ENCODE measurements at places on chromosomes 6 and 20.

- peaks cover 6% of the 10 kb centered on the region for H3K36me3 ChIP-seq
- no peak for DNase-seq
- H3K27ac ChIP-seq, result no peak overlapping the region
- no peak overlapping the region for H3K4me3 ChIP-seq
- no peaks in the 10 kb centered on the region for H3K27me3 ChIP-seq
- peaks cover 25% of the 10 kb centered on the region for H3K4me1 ChIP-seq
These were observed 58.9 kb upstream of the TNFAIP3 start for GRCh38 chr6:137808191-137808590.

- no peak for DNase-seq
- H3K4me1 ChIP-seq, result no peaks in the 10 kb centered on the region
- H3K27ac ChIP-seq, result no peak overlapping the region
- no peaks in the 10 kb centered on the region for H3K36me3 ChIP-seq
- H3K27me3 ChIP-seq, result peaks cover 23% of the 10 kb centered on the region
These were observed 66.7 kb downstream of the ELOVL2 start for GRCh38 chr6:10977231-10977968.

- no peak for DNase-seq
- no peak overlapping the region for H3K4me3 ChIP-seq
- H3K27ac ChIP-seq, result no peak overlapping the region
- no peaks in the 10 kb centered on the region for H3K4me1 ChIP-seq
- H3K36me3 ChIP-seq, result no peaks in the 10 kb centered on the region
These were observed 447.0 kb downstream of the LMBRD1 start for GRCh38 chr6:69349771-69350170.

DNA sequence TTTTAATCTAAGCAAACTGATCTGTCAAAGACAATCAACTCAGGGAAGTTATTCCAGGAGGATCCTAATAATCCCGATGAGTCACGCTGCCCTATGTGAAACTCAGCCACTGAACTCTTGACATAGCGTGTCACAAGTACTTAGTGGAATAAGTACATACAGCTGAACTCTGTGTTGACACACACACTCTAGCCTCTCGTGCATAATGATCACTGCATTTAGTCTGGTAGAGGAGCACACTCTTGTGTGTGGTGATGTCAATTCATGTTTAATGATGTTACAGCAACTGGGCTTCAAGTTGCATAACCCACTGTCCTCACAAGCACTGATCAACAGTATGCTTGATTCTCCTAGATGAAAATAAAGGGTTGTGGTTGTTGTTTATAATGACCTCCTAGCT, 148.3 kb downstream of the HACE1 start:
- peaks cover 1% of the 10 kb centered on the region for H3K4me1 ChIP-seq
- H3K36me3 ChIP-seq, result no peaks in the 10 kb centered on the region
- DNase-seq, result no peak
- H3K4me3 ChIP-seq, result no peak overlapping the region
- H3K27me3 ChIP-seq, result no peaks in the 10 kb centered on the region

- H3K36me3 ChIP-seq, result no peaks in the 10 kb centered on the region
- H3K4me3 ChIP-seq, result peak within 1 kb of the TSS; percentile 76
- no peak within 1 kb of the TSS for H3K27ac ChIP-seq
- DNase-seq, result peak; percentile 5
These were observed at the start of gene EDN1 for GRCh38 chr6:12289933-12290820. EDN1 (plus strand) TSS chr6:12290361; CDS start chr6:12290630, 269 bp downstream.

- H3K4me1 ChIP-seq, result no peaks in the 10 kb centered on the region
- no peaks in the 10 kb centered on the region for H3K27me3 ChIP-seq
- no peaks in the 10 kb centered on the region for H3K36me3 ChIP-seq
- H3K27ac ChIP-seq, result no peak overlapping the region
- no peak overlapping the region for H3K4me3 ChIP-seq
These were observed 11.3 kb upstream of the DSN1 start for GRCh38 chr20:36784900-36785299.

- no peak overlapping the region for H3K27ac ChIP-seq
- no peak overlapping the region for H3K4me3 ChIP-seq
- peaks cover 3% of the 10 kb centered on the region for H3K4me1 ChIP-seq
- peak; percentile 53 for DNase-seq
These were observed 567 bp upstream of the SLC18B1 start for GRCh38 chr6:132798869-132799538.

- H3K27me3 ChIP-seq, result no peaks in the 10 kb centered on the region
- peak overlapping the region; percentile 98 for H3K4me3 ChIP-seq
- no peak for DNase-seq
These were observed 1.5 kb downstream of the BTN2A1 start for GRCh38 chr6:26459023-26459810.
